Stimulated activated CD4-positive, alpha-beta T cell treated with anti-CD3 and anti-CD28 coated beads, TNF-alpha, amount 100 ng/mL, for 48 hours (primary cell): ENCODE measurements at places on chromosomes 4 and X.

DNA sequence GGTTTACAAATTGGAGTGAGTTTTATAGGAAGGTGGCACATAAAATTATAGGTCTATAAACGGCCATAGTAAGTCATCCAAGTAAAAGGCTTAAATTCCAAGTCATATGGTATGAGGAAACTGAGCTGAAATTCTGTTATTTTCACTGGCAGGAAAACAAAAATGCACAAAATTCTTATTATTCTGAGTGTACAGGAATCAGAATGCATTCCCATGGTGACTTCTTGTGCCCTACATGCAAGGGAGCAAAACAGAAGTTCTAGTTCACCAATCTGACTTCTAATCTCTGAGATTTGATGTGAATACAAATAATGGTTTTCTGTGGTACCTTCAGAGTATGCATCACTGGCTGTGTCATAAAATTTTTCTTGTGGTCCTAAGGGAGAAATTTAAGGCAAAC, 102.9 kb downstream of the CLCN4 start:
- no peak for DNase-seq

GRCh38 chrX:12992544-12993118, 17.7 kb downstream of the TMSB4X start:
- DNase-seq, result no peak

DNA sequence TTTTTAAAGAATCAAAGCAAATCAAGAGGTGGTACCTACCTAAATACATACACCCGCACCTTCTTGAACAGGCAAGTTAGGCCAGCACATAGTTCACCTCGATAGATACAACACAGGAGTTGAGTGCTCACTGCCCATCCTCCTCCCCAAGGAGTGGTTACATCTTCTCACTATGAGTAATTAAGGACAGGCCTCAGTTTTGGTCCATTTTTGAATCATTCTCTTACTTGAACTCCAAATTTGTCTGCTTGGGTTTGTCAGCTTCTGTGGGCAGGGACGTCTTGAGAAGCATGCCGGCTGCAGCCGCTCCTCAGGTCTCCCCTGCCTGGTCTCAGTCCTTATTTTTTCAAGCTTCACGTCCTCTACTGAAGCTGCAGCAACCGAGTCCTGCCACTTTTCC, 190.6 kb upstream of the RBPJ start:
- DNase-seq, result no peak

DNA sequence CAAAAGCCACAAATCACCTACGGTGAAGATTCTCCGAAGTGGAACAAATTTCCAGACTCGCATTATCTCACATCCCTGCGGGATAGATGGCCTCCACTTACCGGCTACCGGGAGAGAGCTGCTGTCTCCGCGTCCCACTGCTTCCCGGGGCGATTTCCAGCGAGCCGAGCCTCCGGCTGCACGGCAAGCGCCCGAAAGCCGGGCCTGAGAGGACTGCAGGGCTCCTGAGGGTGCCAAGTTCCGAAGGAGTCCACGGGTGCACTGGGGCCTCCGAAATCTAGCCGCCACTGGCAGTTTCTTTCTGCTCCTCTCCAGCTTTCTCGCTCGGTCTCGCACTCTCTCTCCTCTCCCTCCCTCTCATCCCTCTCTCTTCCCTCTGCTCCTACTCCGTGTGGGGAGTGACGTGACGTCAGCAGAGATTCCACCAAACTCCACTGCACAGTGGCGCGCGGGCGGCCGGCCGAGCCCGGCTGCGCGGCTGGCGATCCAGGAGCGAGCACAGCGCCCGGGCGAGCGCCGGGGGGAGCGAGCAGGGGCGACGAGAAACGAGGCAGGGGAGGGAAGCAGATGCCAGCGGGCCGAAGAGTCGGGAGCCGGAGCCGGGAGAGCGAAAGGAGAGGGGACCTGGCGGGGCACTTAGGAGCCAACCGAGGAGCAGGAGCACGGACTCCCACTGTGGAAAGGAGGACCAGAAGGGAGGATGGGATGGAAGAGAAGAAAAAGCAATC, 14.0 kb upstream of the PITX2 start:
- DNase-seq, result no peak

DNA sequence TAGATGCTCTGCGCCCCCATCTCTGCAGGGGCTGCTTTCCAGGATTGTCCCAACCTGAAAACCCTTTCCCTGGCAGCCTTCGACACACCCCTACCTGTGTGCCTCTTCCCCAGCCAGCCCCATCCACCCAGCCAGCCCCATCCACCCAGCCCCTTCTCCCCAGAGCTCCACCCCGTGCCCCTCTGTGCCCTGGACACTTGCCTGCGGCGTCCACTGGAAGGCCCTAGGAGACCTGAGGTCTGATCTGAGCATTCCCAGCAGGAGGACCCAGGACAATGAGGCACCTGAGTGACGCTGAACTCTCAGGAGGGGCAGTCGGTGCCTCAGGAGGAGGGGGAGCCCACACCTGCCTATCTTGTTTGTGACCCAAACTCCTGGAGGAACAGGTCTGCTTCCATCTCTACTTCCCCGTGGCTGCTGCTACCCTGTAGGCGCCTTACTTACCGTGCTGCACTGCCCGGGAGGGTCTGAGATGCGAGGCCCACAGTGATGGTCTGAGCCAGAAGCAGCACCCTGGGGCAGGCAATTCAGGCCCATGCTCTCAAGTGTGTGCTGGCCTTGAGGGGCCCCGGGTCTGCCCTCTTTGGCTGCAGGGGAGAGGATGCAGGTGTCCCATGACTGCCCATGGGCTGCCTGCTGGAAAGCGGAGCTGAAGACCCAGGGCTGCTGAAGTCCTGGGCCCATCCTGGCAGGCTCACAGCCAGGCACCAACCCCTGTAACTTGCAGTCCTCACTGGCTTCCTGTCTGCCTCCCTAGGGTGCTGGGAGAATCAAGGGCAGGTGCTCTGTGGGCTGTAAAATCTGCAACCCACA, 4.9 kb downstream of the LRPAP1 start:
- DNase-seq, result no peak

GRCh38 chrX:119706616-119707015, 13.6 kb upstream of the SEPTIN6 start:
- no peak for DNase-seq

- no peak for DNase-seq
These were observed 10.9 kb downstream of the MTHFD2L start for GRCh38 chr4:74168841-74169240.

DNA sequence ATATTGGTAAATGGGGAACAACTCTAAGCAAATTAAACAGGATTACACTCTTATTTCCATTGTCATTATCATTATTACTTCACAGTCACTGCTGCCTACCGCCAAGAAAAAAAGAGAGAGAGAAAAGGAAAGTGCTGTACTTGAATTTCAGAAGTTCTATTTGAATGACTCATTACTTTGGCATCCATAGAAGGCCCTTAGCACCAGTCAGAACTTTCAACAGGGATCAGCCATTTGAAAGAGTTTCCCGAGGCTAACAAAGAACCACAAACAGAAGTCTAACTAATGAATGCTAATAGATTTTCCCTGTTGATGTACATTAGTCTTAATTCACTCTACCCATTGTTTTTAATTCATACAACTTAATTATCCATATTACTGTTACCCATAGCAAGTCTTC, 116.3 kb downstream of the SHROOM4 start:
- no peak for DNase-seq

- no peak for DNase-seq
These were observed 50.2 kb downstream of the MGST2 start for GRCh38 chr4:139715746-139716391.

DNA sequence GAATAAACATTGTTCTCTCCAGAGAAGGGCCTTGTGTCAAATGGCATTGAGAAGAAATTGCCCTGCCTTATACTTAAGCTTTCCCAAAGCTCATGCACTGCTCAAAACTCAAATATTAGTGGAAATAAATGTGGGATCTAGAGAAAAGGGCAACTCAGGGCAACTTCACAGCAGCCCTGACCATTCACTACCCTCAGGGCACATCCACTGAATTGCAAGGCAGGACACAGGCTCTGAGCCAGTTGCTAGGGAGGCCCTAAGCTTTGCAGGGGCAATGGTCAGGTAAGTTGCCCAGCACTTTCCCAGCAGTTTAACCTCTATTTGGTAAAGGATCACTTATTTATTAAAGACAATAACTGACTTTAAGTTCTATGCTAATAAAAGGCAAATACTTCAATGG, 255.3 kb upstream of the TEX13A start:
- no peak for DNase-seq

DNA sequence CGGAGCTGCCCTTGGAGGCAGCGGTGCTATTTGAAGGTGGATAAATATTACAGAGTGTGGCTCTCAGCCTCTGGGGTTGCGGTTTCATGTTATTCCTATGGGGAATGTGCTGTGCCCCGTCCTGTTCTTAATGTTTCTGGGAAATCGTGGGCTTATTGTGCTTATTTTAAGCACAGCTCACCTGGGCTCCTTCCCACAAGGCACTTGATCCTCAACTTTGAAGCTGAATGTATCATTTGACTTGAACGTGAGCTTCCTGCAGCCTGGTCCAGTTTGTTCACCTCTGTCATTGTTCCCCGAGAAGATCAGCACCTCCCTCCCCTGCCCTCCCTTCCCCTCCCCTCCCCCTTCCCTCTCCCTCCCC, 3.9 kb downstream of the SORCS2 start:
- DNase-seq, result no peak

DNA sequence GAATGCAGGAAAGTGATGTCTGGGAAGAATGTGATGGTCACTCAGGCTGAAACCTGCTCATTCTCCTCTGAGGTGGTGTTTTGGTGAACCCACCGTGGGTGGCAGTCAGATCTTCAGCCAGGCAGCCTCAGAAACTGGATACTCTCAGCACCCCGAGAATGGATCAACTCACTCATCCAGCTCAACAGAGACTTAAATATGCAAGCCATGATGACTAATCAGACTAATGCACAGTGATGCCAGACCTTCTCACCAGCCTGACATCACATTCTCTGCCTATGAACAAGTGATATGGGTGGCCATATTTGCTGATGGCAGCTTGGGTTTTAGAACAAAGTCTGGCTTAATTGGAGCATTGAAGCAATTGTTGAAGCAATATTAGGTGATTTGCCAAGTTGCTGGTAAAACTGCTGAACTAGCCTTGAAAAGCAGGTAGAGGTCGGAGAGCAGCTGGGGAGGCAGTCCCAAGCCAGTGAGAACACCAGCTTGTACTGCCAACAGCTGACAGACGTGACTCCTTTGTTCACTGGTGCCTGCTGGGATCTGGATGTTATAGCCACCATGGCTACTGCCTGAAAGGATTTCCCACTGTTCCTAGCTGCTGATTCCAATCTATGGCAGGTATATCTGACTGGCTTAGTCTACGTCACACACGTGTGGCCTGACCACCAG, 608.1 kb downstream of the MID1IP1 start:
- DNase-seq, result no peak

- no peak for DNase-seq
These were observed 327.2 kb upstream of the CNKSR2 start for GRCh38 chrX:21047034-21047455.

DNA sequence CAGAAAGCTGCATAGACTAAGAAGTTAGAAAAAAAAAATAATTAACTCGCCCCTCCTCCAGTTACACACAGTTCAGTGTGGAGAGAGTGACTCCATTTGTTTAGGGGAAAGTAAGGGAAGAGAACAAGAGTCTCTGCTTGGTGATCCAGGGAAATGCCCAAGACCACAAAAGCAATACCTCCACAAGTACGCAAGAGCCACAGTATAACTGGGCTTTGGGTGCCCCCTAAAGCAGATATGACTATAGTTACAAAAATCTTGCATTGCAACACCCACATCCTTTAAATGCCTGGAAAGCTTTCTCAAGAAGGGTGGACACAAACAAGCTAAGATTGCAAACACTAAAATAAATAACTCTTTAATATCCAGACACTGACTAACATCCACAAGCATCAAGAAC, 164.2 kb upstream of the NRK start:
- DNase-seq, result no peak

DNA sequence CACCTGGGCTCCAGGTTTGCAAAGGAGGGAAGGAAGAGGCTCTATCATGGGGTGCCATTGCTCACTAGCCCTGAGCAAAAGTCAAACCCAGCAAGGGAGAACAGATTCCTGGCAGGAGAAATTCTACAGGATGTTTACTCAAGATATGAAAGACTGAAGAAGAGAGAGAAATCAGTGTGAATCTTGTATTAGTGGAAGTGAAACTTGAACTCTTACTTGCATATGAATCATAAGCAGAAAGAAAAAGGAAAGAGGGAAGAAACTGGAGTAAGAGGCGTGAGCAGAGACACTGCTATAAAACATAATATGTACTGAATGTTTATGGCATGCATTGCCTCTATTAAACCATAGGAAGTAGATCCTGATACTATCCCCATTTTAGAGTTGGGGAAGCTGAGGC, 60.9 kb downstream of the C4orf46 start:
- DNase-seq, result no peak

- no peak for DNase-seq
These were observed 296.4 kb downstream of the GPAT3 start for GRCh38 chr4:83832110-83832825.

- no peak for DNase-seq
These were observed 221.0 kb downstream of the ADAM29 start for GRCh38 chr4:175139205-175139604.

- no peak for DNase-seq
These were observed 383.4 kb downstream of the ANKRD50 start for GRCh38 chr4:124329134-124329533.

GRCh38 chr4:6694177-6694901, 661 bp downstream of the S100P start:
- no peak for DNase-seq

GRCh38 chr4:92090887-92091286, 212.9 kb upstream of the GRID2 start:
- DNase-seq, result no peak

GRCh38 chr4:125352521-125352920, 37.8 kb downstream of the FAT4 start:
- DNase-seq, result no peak

DNA sequence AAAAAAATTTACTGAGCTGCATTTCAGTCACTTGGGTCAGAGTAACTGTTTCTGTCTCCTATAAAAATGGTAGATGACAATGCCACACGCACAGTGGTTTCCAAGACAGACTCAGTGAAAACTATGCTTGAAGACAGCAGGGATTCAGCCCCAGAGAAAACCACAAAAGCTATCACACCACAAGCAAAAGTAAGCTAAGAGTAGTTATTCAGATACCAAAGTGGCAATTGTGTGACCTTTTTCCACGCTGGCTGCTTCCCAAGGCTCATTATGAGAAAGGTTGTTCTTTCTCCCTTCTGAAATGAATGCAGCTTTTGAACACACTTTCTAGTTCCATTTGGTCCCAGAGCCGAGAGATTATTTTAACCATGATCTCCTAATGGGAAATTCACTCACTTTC, 46.4 kb upstream of the GPM6B start:
- DNase-seq, result no peak

DNA sequence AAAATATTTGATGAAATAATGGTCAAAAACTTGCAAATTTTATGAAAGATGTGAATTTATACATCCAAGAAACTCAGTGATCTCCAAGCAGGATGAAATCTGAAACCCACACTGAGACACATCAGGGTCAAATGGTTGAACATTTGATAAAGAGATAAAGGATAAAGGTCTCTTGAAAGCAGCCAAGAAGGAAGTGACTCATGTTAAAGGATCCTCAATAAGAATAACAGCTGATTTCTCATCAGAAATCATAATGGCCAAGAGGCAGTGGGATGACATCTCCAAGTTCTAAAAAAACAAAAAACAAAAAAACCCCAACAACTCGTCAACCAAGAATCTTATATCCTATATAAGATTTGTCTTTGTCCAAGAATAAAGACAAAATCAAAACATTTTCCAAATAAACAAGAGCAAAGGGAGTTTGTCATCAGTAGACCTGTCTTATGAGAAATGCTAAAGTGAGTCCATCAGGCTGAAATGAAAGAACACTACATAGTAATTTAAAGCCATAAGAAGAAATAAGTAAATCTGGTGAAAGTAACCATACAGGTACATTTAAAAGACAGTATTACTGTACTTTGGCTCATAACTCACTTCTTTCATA, 121.7 kb downstream of the PDS5A start:
- DNase-seq, result no peak

GRCh38 chr4:7721984-7722551, 217.6 kb downstream of the AFAP1 start:
- DNase-seq, result no peak
